ENCODE measurements at places on chromosomes 5 and 9. TPM values are rescaled to one million over a fixed set of nuclear protein-coding genes. Genes with fewer than 3 reads are reported as not detected.

- no peak for DNase-seq
- no peak overlapping the region for H3K4me3 ChIP-seq
- no peaks in the 10 kb centered on the region for H3K36me3 ChIP-seq
These were observed 138.8 kb upstream of the WWC1 start for GRCh38 chr5:168152660-168153059.

DNA sequence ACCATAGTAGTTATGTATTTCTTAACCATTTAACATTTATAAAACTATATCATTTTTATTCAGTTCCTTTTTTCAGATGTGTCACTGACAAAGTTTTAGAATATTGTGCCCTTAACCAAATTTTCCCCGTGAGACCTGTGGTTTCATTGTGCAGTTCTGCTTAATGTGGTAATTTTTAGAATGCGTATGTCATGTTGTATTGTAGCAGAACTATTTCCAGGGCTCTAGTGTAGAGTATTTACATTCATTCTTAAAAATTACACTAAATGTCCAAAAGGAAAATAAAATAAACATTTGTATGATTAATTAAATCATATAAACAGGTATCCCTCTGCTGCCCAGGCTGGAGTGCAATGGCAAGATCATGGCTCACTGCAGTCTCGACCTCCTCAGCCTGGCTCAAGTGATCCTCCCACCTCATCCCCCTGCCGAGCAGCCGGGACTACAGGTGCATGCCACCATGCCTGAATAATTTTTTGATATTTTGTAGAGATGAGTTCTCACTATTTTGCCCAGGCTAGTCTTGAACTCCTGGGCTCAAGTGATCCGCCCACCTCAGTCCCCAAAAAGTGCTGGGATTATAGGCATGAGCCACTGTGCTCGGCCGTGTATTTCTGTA, 15.4 kb downstream of the SERINC5 start:
- no peak overlapping the region for H3K27ac ChIP-seq
- peaks cover 15% of the 10 kb centered on the region for H3K4me1 ChIP-seq
- peaks cover 10% of the 10 kb centered on the region for H3K36me3 ChIP-seq
- H3K4me3 ChIP-seq = no peak overlapping the region
- H3K27me3 ChIP-seq = no peaks in the 10 kb centered on the region

- H3K27me3 ChIP-seq = no peaks in the 10 kb centered on the region
- H3K36me3 ChIP-seq = no peaks in the 10 kb centered on the region
- H3K4me3 ChIP-seq = no peak overlapping the region
- no peaks in the 10 kb centered on the region for H3K4me1 ChIP-seq
- no peak overlapping the region for H3K27ac ChIP-seq
These were observed 71.4 kb downstream of the ASTN2 start for GRCh38 chr9:117343427-117343826.

DNA sequence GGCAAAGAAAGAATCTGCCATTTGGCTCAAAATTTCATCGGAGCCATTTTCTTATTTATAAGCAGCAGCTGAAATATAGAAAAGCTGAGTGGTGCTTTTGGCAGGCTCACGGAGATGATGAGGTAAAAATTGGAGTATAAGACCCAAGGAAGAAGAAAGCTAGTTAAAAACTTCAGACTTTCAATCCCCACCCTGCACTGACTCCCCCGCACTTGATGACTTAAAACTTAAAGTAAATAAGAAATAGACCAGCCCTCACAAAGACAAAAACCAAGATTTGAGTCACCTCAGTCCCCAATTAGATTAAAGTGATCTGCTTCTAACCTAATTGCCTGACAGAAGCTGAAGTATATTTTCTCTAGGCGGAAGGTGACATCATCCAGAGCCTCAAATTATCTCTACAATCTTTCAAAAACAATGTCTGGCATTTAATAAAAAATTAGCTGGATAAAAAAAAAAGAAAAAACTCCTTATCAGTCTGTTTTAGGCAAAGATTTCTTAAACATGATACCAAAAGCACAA, 124.0 kb upstream of the PJA2 start:
- H3K27ac ChIP-seq = no peak overlapping the region
- H3K4me1 ChIP-seq = peaks cover 11% of the 10 kb centered on the region
- no peak overlapping the region for H3K4me3 ChIP-seq

GRCh38 chr5:113164021-113164420, 187.4 kb downstream of the DCP2 start:
- DNase-seq = no peak
- peaks cover 31% of the 10 kb centered on the region for H3K4me1 ChIP-seq
- no peak overlapping the region for H3K27ac ChIP-seq

DNA sequence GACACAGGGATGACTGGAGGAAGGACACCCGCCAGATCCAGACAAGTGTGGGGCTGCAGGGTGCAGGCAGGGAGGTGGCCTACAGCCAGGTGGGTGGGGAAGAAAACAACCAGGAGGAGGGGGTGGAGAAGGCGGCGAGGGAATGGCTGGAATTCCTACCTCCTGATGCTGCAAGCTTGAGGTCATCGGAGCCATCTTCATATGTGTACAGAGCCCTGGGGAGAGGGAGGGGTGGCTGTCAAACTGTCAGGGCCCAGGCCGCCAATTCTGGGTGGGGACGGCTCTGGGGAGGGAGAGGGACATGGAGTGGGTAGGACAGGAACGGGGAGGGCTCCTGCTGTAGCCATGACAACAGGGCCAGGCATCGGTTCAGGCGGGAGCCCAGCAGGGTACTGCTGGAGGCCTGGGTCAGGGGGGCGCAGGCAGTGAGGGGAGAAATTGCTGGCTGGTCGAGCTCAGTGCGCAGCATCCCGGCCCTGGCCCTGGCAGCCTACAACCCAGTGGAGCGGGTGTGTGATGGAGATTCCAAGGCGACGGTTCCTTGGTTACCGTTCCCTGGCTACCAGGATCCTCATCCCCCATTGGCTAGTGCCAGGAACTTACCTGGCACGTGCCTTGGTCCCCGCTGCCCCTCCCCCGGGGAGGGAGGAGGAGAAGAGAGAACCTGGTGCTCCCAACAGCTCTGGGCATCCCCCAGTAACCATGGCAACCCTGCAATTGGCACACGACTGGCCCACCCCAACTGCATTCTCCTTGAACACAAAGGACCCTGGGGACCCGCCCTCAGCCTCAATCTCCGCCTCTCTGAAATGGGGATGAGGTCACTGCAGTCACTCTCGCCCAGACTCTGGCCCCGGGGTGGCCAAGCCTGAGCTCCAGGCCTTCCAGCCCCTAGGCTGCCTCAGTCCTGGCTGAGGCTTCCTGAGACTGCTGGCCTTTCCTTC, 4.5 kb downstream of the DBN1 start:
- no peaks in the 10 kb centered on the region for H3K27me3 ChIP-seq
- H3K36me3 ChIP-seq = no peaks in the 10 kb centered on the region
- H3K4me3 ChIP-seq = no peak overlapping the region
- H3K4me1 ChIP-seq = no peaks in the 10 kb centered on the region
- no peak for DNase-seq

GRCh38 chr5:80249901-80250300, 5.9 kb downstream of the SERINC5 start:
- no peaks in the 10 kb centered on the region for H3K4me1 ChIP-seq
- no peak for DNase-seq
- H3K27me3 ChIP-seq = no peaks in the 10 kb centered on the region
- no peaks in the 10 kb centered on the region for H3K36me3 ChIP-seq
- H3K27ac ChIP-seq = no peak overlapping the region
- H3K4me3 ChIP-seq = no peak overlapping the region

- H3K36me3 ChIP-seq = no peaks in the 10 kb centered on the region
- H3K4me3 ChIP-seq = no peak overlapping the region
- H3K4me1 ChIP-seq = no peaks in the 10 kb centered on the region
- H3K27ac ChIP-seq = no peak overlapping the region
- no peak for DNase-seq
These were observed 21.3 kb downstream of the CYSTM1 start for GRCh38 chr5:140196115-140196814.

DNA sequence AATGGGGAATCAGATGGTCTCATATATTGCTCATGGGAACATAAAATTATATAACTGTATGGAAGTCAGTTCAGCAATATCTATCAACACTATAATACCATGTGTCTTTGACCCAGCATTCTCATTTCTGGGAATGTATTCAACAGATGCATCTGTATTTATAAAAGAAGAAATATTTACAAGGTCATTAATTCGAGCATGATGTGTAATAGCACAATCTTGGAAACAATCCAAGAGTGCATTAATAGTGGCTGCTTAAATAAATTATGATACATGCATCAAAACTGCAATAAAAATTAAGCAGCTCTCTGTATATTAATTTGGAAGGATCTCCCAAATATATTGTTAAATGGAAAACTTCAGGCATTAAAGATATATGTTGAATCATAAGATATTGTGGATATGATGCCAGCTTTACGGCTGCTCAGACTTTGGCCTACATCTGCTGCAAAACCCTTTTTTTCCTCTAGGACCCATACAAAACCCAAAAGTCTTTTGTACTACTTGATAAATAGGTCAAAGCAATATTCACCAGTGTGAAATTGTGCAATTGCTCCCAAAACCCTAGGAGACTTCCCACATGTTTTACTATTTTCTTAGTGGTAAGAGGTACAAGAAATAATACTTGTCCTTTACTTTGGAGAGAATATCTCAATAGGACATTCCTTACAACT, 45.3 kb upstream of the ISOC1 start:
- H3K4me3 ChIP-seq = no peak overlapping the region
- no peaks in the 10 kb centered on the region for H3K27me3 ChIP-seq
- no peak for DNase-seq
- no peaks in the 10 kb centered on the region for H3K36me3 ChIP-seq
- H3K4me1 ChIP-seq = no peaks in the 10 kb centered on the region

DNA sequence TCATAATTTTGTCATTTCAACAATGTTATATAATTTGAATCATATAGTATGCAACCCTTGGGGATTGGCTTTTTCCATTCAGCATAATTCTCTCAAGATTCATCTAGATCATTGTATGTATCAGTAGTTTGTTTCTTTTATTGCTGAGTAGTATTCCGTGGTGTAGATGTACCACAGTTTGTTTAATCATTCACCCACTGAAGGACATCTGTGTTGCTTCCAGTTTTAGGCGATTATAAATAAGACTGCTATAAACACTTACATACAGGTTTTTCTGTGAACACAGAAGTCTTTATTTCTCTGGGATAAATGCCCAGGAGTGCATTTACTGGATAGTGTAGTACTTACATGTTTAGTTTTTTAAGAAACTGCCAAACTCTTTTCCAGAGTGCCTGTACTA, 374.1 kb downstream of the DEPDC1B start:
- H3K4me1 ChIP-seq = no peaks in the 10 kb centered on the region
- no peaks in the 10 kb centered on the region for H3K27me3 ChIP-seq
- DNase-seq = no peak
- H3K27ac ChIP-seq = no peak overlapping the region

DNA sequence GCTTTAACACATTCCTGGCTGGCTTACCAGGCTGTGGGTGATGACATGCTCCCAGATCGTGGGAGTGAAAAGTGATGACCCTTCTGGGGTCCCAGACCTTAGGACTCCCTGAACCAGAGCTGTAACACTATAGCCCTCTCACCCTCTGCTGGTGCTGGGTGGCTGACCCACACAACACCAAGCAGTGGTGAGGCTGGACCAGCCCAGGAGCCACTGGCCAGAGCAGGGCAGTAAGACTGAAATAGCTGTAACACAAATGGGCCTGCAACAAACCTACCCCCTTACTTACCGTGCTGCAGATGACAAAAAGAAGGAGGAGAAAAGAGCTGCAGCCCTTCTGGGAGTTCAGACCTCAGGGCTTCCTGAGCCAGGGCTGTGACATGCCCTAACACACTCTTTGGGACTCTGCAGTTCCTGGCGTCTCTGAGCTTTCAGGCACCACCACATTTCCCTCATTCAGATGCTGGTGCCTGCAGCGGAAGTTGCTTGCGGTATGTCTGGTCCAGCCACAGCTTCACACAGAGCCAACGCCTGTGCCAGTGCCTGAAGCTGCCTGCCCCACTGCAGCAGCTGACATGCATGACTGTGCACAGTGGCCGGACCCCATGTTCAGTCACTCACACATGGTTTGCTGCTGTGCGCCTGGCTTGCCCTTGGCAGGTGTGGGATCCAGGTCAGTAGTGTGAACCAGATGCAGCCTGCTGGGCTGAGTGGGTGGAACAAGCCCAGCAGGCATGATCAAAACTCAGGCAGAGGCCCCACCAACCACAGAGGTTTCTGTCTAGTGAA, 1247.4 kb downstream of the EFNA5 start:
- H3K36me3 ChIP-seq = no peaks in the 10 kb centered on the region
- no peaks in the 10 kb centered on the region for H3K4me1 ChIP-seq
- no peak overlapping the region for H3K27ac ChIP-seq
- DNase-seq = no peak
- no peak overlapping the region for H3K4me3 ChIP-seq

GRCh38 chr5:99878830-99879229, 656.3 kb upstream of the FAM174A start:
- no peaks in the 10 kb centered on the region for H3K27me3 ChIP-seq
- no peak overlapping the region for H3K4me3 ChIP-seq
- no peaks in the 10 kb centered on the region for H3K36me3 ChIP-seq
- H3K4me1 ChIP-seq = no peaks in the 10 kb centered on the region
- peak; percentile 36 for DNase-seq
- H3K27ac ChIP-seq = no peak overlapping the region

GRCh38 chr9:117734523-117735314, 30.5 kb downstream of the TLR4 start:
- no peaks in the 10 kb centered on the region for H3K36me3 ChIP-seq
- H3K27ac ChIP-seq = no peak overlapping the region
- DNase-seq = no peak
- H3K4me3 ChIP-seq = no peak overlapping the region

- no peaks in the 10 kb centered on the region for H3K36me3 ChIP-seq
- peak; percentile 83 for DNase-seq
- no peaks in the 10 kb centered on the region for H3K27me3 ChIP-seq
- H3K4me3 ChIP-seq = no peak overlapping the region
These were observed 295.1 kb downstream of the TLE1 start for GRCh38 chr9:81393985-81394811.

- no peaks in the 10 kb centered on the region for H3K36me3 ChIP-seq
- no peak for DNase-seq
- H3K4me1 ChIP-seq = no peaks in the 10 kb centered on the region
- H3K27ac ChIP-seq = no peak overlapping the region
- H3K27me3 ChIP-seq = no peaks in the 10 kb centered on the region
These were observed 10.1 kb upstream of the PLPPR1 start for GRCh38 chr9:101018467-101018866.

The SPATA24 gene
- total RNA-seq = 2.4 TPM

The C9orf50 gene
- not detected for total RNA-seq

The SLC6A18 gene
- total RNA-seq = not detected

The ITGA2 gene
- 0.43 TPM for total RNA-seq

The C5orf52 gene
- total RNA-seq = not detected

The GHR gene
- 68.6 TPM for total RNA-seq

The SH3TC2 gene
- 0.49 TPM for total RNA-seq

The GABRA1 gene
- total RNA-seq = not detected

The CDH6 gene
- 0.71 TPM for total RNA-seq
